AG10803 (cell line): ENCODE measurements at places on chromosomes 5 and 9.

GRCh38 chr9:111000202-111000601 is 38.1 kb downstream of the LPAR1 start:
- DNase-seq, result no peak

GRCh38 chr5:96968074-96968473 is 32.2 kb downstream of the LNPEP start:
- peak; percentile 47 for DNase-seq

DNA sequence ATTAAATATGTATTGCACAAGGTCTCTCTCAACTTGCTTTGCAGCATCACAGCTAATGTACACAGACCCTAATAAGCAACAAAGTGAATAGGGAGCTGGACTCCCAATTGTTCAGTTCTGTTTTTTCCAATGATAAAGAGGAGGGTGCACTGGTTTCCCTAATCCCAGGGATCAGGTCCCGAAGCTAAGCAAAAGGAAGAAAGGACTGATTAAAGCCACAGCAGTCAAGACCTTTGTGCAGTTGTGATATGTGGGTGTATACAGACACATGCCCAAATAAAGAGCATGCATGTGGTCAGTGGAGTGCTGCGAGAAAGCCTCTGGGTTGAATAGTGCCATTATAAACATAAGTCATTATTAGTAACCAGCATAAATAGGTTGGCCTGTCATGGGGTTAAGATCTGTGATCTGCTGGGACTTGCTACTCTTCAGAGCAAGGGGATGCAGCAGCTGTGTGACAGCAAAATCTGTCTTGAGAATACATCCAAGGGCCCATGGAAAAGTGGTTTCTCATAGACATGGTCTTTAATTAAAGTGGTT is 1863.1 kb upstream of the WWC1 start:
- no peak for DNase-seq

DNA sequence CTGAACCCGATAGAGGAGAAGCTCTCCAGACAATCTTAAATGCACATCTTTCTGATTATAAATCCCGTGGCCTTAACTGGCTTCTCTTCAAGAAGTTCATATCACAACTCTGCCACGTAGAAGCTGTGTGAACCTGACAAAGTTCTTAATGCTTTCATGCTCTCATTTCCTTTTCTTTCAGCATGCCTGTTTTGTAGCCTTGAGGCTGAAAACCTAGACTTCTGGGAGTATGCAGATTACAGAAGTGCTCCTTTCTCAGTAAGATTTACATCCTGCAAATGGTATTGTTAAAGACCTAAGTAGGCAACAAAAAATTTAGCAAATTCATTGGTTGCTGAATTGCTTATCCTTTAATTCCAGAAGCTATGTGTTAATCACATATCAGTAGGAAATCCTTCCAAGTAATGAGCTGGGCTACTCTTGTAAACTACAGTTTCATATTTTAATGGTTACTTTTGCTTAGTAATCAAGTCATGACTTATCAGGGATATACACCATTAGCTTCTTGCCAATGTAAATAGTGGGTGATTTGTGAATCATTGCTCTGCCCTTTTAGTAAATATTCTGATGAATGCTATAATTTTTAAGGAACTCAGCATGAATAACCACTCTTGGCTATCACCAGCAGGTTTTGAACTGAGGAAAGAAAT is 334.7 kb downstream of the FBXL7 start:
- peak; percentile 71 for DNase-seq

DNA sequence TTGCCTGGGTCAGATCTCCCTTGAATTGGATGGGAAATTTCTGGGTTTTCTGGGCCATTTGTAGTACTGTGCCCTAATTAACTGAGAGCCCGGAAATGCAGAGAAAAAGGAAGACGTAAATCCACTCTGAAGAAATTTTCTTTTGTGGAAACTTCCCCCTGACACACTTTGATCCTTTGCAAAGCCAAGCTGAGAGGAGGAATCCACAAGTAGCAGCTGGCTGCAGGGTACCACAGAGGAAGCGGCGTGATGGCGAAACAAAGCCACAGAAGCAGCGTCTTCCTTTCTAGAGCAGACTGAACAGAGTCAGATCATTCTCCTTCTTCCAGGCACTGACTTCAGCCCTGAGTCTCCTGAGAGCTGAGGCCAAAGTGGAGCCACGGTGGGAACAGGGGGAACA is 47.1 kb upstream of the ZNF354A start:
- DNase-seq, result no peak

DNA sequence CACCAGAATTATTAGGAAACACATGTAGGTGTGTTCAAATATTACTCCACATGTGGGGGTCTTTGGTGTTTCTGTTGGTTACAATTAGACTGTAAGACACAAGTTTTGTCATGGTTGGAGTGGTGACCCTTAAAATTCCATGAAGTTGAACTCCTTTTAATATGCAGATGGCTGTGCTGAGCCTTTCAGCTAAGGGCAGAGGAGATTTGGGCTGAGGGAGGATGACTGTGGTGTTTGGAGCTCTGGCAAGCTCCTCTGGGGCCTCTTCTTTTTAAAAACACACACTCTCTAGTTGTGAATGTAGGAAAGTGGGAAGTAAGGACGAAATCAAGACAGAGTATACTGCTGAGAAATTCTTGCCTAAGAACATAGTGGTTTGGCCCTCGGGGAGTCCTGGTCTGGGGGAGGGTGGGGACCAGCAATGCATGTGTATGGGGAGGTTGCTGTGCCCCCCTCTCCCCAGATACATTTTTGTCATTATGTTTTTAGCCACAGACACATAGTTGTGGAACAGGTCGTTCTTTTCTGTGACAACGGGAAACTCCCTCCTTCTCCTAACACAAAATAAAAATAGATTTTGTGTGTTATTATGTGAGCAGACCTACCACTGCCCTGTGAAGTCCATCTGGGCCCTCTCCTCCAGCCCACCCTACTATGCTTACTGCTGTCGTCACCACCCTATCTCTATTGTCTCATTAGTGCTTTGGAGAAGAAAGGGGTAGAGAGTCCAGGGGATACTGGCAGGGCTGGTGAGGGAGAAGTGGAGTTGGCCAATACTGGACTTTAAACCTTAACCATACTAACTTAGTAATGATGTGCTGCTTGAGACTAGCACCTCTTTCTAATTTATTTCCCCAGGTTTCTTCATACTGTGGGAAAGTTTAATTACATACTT is 10.0 kb downstream of the SMARCA2 start:
- peak; percentile 83 for DNase-seq

DNA sequence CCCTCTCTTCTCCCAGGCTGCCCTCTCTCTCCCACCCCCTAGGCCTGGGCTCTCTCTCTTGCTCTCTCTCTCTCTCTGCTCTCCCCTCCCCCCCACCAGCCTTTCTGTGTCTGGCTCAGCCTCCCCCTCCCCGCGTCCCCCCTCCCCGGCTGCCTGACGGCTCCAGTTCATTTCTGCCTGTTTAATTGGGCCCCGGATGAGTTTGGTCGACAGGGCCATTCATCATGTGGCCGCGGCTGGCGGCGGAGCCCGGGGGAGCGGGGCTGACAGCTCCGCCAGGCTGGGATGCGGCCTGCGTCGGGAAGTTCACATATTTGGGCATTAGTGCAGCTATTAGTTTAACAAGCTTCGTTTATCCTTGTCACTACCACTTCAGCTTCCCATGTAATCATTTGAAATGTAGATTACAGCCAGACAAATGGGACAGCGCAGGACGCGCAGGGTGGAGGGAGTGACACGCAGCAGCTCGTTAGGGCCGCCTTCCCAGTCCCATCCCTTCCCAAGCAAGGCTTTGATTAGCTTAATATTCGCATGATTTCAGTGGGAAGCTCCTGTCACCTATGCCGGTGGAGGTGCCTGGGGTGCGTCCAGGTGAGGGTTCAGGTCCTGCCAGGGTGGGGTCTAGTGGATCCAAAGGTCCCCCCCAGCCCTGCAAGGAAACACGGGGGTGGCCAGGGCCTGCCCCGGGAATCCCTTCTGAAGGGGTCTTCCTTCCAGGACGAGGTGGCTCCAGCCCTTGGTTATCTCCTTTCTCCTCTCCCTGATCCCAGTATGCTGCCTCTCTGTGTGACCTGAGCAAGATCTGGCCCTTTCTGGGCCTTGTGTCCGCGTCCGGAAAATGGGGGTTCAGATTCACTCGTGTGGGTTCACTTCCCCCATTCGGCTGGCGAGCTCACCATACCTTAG is 214.8 kb downstream of the PAX5 start:
- DNase-seq, result no peak

DNA sequence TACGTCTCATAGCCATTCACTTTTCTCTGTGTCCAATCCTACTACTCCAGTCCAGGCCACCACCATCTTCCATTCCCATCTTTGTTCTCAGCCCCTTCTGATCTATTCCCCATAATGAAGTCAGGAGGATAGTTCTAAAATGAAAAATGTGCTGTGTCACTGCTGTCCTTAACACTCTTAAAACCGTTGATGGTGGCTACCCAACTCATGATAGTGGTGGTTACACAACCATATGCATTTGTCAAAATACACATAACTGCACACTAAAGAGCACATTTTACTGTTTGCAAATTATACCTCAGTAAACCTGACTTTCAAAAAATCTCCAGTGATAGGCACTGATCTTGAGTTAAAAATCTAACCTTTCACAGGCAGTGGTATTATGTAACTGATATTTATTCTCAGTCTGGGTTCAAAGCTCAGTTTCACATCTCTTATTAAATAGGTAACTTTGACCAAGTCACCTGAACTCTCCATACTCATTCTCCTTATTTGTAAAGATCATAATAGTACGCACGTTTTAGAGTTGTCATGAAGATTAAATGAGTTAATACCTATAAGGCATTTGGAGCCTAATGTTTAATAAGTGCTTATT is 24.6 kb upstream of the ADRB2 start:
- no peak for DNase-seq

GRCh38 chr5:174532455-174533453 is 191.6 kb upstream of the MSX2 start:
- peak; percentile 85 for DNase-seq

GRCh38 chr9:7105095-7105494 is 347.3 kb downstream of the KDM4C start:
- no peak for DNase-seq

DNA sequence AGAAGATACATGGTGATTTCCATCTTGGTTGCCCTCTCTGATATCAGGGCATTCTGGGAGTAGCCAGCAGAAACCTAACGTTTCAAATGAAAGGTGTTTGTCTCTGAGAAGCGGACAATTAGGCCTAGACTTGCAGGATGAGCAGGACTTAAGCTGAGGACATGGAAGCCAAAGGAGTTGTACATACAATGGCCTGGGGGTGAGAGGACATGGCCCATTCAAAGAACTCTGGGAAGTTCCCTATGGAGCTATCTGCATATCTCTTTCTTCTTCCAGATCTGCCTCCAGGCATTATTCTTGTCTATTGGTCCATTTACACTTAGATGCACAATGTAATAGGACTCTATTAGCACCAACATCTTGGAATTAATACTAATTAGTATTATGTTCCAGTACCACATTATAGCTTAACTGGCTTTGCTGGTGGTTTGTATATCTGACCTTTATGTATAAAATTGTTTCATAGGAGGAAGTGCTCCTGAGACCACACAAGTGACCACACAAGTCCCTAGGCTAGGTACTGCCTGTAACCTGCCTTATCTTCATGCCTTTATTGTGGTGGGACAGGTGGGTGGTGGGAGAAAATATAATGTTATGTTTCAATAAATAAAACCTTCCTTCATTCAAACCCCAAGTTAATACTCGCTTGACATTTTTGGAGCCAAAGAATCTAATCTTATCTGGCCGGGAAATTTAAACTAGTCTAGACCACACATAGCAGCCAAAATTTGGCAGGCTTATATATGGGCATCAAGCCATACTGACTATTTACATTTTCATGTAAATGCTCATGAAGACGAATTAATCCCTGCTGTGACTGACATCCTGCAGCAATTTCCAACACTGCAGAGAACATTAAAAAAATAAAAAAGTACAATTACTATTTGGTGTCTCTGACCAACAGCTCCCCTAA is 52.1 kb upstream of the EQTN start:
- no peak for DNase-seq

- DNase-seq, result no peak
Observed at GRCh38 chr5:124071039-124071438, 559.1 kb downstream of the CSNK1G3 start.

DNA sequence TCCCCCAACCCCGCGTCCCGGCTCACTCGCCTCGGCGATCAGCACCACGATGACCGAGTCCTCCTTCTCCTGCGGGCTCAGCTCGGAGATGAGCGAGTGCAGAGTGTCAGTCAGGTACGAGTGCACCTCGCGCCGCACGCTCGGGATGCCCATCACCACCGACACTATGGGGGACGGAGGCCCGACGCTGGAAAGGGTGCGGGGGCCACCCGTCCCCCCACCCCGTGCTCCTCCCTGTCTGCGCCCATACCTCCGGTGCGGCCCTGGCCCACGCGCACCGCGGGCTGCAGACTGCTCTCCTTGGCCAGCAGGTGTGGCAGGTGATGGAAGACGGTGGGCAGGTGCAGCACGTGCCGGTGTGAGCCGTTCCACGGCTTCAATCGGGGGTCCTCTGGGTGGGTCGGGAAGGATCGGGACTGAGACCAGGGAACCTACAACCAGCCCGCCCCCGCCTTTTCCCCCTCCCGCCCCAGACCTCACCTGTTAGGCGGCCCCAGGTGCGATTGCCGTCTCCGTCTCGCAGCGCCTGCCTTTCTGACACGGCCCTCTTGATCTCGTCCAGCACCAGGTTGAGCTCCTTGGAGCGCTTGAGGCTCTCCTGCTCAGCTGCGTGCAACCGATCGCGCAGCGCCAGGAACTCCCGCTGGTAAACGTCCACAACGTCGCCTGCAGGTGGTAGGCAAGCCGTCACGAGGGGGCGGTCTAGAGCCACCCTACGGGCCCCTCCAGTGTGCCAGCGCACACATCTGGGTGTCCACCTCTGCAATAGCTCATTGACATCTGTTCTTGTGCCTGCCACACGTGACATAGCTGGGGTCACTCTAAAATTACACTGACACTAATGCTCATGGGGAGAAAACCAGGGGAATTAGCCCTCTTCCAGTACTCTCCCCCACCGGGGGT is 5.1 kb downstream of the MGAT4B start:
- DNase-seq, result peak; percentile 44

- DNase-seq, result peak; percentile 83
Observed at GRCh38 chr5:9507974-9508373, 37.9 kb downstream of the SEMA5A start.

DNA sequence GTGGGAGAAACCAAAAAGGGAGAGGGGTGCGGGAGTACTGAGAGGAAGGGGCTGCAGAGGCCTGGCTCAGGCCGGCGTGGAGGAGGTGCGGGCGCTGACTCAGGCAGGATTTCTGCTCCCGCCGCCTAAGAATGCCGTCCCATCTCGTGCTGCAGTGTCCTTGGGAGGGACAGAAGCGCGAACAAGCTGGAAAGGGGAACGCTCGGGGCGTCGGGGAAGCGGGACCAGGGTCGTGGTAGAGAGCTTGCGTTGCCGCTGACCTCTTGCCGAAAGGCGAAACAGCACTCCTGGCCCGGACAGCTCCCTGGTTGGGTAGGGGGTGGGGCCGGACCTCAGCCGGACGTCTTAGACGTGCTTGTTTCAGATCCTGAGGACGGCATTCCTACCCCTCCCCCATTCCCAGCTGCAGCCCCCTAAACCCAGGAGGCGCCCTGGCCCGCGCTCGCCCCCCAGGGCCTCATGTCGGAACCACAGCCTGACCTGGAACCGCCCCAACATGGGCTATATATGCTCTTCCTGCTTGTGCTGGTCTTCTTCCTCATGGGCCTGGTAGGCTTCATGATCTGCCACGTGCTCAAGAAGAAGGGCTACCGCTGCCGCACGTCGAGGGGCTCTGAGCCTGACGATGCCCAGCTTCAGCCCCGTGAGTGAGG is 1.1 kb downstream of the RELL2 start:
- DNase-seq, result peak; percentile 34
